ENCODE measurements at places on chromosomes 6 and 20.

DNA sequence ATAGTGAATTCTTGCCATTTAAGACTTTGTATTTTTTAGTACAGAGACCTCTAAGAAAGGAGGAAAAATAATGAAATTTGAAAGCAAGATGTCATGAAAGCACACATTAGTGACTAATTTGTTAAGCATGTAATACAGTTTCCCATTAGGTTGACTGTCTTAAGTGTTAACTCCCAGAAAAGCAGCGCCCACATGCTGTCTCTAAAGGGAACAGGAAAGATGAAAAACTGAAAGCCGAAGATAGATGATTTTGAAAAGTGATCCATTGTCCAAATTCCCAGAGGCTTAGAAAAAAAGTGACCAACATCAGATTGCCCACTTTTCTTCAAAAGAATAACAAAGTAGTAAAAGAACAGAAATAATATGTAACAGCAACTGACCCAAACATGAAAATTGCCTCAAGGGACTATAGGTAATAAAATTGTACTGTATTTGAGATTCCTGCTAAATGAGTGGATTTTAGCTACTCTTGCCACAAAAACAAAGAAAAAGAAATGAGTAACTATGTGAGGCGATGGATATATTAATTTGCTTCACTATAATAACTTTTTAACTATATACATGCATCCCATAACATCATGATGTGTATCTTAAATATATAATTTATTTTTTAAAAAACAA is 83.2 kb upstream of the OGFRL1 start:
- no peak for DNase-seq

GRCh38 chr6:146210406-146211083 is 181.7 kb downstream of the GRM1 start:
- DNase-seq = no peak

DNA sequence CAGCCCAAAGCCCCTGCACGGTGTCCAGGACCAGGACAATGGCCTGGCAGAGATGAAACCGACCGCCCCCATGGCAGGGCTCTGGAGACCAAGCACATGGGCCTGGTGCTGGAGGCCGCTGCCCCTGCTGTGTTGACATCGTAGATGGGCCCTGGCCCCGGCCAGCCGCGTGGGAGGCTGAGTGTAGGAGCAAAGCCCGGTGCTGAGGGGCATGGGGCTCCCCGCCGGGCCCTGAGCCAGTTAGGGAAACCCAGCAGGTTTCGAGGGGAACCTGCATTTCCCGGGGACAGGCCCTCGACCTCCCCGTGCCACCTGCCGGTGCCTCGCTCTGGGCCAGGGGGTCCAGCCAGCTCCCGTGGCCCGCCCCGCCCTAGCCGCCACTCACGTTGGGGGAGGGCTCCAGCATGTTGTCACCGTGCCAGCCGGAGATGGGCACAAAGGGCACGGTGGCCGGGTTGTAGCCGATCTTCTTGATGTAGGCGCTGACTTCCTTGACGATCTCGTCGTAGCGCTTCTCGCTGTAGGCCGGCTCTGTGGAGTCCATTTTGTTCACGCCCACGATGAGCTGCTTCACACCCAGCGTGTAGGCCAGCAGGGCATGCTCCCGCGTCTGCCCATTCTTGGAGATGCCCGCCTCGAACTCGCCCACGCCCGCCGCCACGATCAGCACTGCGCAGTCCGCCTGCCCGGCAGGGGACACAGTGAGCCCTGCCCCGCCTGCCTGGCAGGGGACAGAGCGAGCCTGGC is 4.3 kb downstream of the EEF1A2 start:
- no peak for DNase-seq

DNA sequence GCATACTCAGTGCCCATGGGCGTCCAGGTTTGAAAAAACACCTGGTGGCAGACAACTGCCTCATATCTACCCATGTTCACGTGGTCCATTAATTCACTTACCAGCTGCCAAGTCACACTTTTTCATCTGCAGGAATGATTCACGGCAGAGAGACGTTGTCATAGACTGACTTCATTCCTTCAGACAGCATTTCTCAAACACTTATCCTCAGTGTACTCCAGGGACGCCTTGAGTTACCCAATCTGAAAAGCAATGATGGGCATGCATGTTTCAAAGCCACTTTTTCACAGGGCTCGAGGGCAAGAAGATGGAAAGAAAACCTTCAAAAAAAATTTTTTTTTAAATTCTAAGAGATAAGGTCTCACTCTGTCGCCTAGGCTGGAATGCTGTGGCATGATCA is 6.0 kb downstream of the MMP24OS start:
- DNase-seq = no peak

DNA sequence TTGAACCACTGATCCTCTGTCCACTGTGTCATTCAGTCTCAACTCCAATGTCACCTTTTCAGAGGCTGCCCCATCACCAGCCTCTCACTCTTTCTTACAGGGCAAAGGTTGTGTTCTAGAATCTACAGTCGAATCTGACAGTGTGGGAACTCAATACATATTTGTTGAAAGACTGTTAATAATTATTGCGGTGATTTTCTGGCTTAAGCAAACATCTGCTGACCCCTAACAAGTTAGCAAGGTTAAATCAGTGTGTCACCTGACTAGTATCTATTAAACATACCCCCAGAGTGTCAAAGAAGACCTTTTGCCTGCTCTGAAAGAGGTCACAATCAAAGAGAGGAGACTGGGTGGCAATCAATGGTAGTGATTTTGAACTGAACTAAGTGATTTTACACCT is 41.9 kb downstream of the ELOVL2 start:
- no peak for DNase-seq
